ENCODE measurements at places on chromosomes 11 and 22.
A peak's percentile ranks its signal among the peaks of the same experiment; 100 is the strongest.

GRCh38 chr22:42907404-42908373, 50.6 kb upstream of the ARFGAP3 start:
- no peak for DNase-seq

DNA sequence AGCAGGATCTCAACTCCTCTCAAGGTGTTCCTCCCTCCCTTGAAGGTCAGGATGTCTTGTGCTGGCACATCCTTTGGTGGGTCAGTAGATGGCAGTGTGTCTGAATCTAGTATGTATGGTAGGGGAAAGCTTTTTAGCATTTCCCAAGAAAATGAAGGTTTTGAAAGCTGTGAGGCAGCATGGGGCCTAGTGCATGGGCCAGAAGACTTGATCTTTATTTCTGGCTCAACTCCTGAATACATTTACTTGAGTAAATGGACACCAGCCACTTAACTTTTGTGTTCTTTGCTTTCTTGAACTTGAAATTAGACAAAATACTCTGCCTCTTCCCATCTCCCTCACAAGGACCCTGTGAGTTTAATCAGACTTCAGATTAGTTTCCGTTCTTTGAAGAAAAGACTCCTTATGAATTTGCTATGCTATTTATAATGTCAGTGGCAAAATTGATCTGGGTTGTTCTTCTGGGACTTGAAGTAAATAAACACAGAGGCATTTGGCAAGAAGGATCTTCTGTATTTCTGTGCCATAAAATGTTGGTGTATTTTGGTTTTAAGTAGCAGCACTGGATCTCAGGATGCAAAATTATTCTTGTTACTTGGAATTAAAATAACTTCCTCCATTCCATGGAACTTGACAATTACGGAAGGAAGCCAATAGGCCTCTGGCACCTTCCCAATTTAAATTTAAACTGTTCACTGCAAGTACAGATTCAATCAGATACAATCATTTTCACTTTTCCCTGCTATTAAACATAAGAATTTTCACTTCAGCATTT, 288.8 kb downstream of the CASP12 start:
- peak; percentile 56 for DNase-seq

DNA sequence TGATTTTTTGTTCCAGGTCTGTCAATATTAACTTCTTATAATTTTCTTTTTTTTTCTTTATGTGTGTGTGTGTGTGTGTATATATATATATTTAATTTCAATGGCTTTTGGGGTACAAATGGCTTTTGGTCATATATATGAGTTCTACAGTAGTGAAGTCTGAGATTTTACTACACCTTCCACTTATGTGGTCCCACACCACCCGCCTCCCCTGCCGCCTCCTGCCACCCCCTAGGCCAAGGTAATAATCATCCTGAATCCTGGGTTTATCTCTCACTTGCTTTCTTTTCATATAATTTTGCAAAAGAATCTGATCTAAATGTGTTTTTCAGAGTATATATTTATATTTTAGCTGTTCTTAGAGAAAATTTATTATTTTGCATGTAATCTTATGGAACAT, 11.1 kb downstream of the NEAT1 start:
- DNase-seq: no peak

- DNase-seq: no peak
These were observed 53.2 kb upstream of the CRTAM start for GRCh38 chr11:122785031-122785541.

DNA sequence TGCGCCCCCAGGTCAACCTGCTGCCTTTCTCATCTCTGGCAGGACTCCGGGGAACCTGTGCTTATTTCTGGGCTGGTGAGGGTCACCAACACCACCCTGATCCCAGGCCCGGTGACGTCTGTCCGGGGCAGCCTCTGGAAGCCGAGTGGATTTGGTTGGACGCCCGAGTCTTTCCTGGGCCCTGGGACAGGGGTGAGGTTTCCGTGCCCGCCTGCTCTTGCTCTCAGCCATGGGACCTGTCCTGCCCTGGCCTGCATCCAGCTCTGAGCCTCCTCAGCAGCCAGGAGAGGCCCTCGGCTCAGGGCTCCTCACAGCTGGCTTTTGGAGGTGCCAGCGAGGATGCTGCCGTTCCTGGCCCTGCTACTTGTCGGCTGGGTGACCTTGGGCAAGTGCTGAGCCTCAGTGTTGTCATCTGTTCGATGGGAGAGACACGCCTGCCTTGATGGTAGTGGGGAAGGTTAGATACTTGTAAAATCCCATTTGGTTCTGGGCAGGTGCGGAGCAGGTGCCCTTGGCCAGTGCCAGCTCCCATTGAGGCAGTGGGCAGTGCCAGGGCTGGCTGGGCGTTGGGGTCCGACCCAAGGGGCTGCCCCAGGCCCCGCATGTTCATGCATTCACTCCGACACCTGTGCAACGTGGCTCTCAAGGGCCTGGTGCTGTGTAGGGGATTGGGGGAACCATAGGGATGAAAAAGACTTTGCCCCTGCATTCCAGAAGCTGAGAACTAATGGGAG, 58.9 kb upstream of the THY1 start:
- DNase-seq: no peak

- DNase-seq: no peak
These were observed 58.1 kb downstream of the OSBP2 start for GRCh38 chr22:30752771-30753170.

GRCh38 chr11:28820296-28820989, 712.3 kb downstream of the METTL15 start:
- DNase-seq: peak; percentile 10

- DNase-seq: no peak
These were observed 1055.3 kb downstream of the BRD1 start for GRCh38 chr22:48772286-48772907.

GRCh38 chr11:69516526-69516925, 35.1 kb downstream of the LINC01488 start:
- DNase-seq: peak; percentile 71

DNA sequence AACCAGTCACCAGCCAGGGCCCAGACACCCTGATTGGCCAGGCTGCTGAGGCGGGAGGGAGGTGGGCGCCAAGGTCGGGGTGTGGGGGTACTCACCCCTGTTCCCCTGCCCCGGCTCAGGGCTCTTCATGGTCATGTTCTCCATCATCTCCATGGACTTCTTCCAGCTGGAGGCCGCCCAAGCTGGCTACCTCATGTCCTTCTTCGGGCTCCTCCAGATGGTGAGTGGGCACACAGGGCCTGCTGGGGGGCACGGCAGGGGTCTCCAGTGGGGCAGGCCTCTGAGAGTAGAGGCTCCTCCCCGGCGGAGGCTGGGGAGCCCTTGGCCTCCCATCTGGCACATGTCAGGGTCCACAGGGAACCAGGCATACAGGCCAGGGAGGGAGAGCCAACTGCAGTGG, 10.0 kb downstream of the PHLDA2 start:
- no peak for DNase-seq

GRCh38 chr11:128628686-128629085, 41.3 kb upstream of the ETS1 start:
- DNase-seq: no peak

GRCh38 chr11:119902656-119903231, 173.7 kb upstream of the NECTIN1 start:
- no peak for DNase-seq

DNA sequence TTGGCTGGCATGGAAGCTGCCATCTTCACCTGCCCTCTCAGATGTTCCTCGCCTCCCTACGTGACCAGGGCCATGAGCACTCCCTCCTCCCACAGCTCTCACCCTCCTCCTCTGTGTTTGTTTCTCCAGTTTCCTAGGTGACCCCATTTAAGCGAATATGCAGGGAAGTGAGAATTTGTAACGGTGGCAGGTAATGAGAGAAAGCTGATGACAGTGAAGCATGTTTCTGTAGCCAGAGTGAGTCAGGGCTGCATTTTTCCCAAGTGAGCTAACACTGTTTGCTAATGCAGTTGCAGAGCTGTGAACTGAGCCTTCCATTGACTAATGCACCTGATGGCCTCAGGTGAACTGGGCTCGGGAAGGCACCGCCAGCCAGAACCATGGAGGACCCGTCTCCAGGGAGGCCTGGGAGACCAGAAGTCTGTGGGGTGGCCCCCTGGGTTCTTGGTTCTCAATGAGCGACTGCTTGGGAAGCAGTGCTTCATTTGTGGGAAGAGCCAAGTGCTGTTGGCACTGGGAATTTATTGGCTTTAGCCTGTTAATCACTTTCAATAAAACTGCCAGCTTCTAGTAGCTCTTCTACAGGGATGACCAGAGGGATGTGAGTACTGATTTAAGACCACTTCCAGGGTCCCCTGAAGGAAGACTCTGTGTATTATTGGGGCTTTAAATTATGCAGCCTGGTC, 64.5 kb downstream of the BARX2 start:
- no peak for DNase-seq

DNA sequence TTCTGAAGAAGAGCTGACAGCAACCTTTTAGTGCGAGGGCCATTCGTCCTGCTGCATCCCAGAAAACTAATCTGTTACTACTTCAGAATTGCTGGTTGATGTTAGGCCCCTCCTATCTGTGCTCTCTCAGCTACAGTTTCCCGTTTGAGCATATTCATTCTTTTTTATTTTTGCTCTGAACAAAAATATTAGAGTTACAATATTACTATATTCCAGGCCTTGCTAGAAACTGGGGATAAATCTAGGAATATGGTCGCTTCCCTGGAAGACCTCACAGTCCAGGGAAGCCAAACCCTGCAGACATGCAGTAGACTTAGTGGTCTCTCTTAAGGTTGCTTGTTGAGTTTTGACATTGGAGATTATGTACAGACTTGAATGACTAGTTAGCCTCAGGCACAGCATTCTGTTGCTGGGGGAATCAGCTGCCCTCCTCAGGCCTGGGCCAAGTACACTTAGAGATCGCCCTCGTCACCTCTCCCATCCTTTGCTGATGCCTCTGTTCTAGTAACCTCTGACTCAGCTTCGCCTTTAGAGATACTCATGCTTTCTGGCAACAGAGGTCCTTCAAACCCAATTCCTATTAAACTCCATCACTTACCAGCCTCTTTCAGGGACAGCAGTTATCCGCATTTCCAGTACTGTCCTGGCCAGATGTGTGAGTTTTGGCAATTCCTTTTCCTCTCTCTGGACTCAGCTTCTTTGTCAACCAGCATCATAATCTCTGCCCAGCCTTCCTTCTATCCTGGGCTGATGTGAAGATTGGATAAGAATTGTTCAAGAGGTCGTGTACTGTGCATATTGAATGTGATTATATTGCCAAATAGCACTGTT, 698 bp upstream of the ANAPC15 start:
- DNase-seq: peak; percentile 18

DNA sequence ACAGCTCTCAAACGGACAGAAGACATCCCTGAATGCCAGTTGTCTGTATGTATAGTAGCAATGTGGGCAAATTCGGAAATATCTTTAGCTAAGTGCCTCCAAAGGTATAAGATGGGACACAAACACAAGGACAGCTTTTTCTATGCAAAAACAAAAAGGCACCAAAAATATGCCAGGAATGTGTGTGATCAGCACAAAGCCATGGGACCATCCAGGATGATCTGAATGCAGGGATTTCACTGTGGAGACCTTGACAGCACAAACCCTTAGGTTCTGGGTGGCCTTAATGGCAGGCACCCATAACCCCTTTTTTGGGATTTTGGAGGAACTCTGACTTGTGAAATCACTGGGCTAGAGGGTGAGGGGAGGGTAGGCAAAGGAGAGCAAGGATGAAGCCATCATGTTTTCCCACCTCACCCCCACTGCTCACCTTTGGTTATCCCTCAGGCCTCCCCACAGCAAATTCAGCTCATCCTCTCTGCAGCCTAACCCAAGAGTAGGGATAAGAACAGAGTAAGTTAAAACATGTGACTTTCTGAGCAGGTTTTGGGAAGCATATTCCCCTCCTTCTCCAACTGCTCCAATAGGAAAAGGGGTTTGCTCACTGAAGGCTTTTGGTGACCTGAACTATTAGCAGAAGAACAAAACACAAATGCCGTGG, 154.6 kb downstream of the SNX19 start:
- DNase-seq: peak; percentile 40

DNA sequence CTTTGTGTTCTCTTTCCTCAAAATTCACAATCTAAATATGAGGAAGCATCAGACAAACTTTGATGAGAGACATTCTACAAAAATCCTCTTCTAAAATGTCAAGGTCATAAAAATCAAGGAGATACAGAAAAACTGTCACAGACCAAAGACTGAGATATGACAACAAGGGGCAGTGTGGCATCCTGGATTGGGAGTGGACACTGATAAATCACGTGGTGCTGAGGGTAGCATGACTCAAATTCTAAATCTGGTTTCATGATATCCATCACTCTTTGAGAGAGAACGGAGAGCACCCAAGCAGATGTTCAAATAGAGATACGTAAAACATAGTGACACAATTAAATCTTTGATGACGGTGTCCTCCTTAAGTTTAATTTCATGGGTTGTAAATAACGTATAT, 13.0 kb upstream of the CARD18 start:
- no peak for DNase-seq

- no peak for DNase-seq
These were observed 243.3 kb upstream of the B3GAT1 start for GRCh38 chr11:134655189-134655989.

GRCh38 chr22:49052560-49052959, 775.1 kb downstream of the BRD1 start:
- DNase-seq: no peak

- DNase-seq: no peak
These were observed at the start of gene INSC for GRCh38 chr11:15114501-15115475. Gene INSC (plus strand): TSS chr11:15114923. CDS start chr11:15149175, 34,252 bp downstream.

DNA sequence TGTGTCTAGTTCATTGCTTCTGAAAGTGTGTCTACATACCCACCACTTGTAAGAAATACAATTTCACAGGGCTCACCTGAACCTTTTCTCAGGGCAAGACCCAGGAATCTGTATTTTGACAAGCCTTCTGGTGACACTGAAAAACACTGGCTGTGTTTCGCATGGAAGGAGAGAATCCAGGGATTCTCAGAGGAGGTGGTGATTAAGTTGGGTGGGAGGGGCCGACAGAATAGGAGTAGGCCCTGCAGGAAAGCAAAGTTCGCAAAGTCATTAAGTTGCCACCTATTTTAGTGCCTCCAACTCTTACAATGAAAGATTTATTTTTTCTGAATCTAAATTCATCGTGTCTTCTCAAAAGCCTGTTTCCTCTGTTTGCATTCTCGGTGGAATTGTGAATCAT, 186.8 kb downstream of the FAT3 start:
- no peak for DNase-seq

GRCh38 chr11:31968461-31969358, 122.2 kb upstream of the RCN1 start:
- DNase-seq: peak; percentile 75

- DNase-seq: no peak
These were observed 112.5 kb upstream of the CD82 start for GRCh38 chr11:44452827-44453572.

DNA sequence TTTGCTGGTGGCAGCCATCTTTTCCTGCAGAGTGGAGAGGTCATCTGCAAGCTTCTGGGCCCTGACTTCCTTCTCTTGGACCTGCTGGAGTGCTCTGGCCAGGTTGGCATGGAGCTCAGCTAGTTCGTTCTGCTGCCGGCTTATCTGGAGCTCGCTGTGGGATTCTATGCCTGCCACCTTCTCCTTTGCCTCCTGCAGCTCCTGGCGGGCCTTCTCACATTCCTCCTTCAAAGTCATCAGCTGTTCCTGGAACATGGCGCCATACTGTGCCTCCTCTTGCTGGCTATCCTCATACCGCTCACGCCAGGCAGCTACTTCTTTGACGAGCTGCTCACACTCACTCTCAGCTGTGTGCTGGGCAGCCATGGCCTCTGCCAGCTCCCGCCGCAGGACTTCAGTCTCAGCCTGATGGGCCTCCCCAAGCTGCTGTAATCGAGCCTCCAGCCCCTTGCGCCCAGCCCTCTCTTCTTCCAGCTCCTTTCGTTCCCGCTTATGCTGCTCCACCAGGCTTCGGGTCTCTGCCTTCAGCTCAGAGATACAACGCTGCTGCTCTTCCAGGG, 16.1 kb downstream of the IL18BP start:
- DNase-seq: no peak
